ENCODE measurements at places on chromosomes 3 and 15.

GRCh38 chr3:161221806-161222600 is 892 bp downstream of the NMD3 start:
- no peak for DNase-seq

DNA sequence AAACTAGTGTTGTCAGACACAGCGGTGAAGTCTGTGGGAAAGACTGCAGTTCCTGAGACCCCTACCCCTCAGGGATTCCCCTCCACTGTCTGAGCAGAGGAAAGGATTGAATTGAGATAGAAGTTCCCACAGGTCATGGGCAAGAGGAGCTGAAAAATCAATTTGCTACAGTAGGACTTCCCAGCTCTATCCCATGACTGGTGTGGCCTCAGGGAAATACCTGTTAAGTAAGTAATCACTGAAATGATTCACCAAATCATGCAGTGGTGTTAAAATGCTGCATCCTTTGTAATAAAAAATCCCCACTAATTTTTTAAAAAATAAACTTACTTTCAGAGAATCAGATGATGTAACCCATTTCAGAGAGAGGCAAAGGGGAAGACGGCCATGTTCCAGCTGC is 45.0 kb upstream of the SPRED1 start:
- no peak for DNase-seq

DNA sequence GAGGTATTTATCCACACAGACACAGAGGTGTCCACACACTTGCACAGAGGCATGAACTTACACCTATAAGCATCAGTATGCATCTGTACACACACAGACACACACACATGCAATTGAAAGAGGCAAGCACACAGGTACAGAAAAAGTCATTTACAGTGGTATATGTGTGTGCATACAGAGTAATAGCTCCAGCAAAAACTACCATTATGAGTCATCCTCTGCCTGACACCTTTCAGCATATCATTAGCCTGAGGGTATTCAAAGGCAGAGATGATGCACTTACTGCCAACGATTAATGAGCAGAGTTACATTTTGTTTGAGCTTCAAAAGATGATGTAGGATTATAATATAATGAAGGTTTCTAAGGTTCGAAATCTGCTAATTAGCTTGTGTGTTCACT is 100.3 kb upstream of the TPRG1 start:
- no peak for DNase-seq

DNA sequence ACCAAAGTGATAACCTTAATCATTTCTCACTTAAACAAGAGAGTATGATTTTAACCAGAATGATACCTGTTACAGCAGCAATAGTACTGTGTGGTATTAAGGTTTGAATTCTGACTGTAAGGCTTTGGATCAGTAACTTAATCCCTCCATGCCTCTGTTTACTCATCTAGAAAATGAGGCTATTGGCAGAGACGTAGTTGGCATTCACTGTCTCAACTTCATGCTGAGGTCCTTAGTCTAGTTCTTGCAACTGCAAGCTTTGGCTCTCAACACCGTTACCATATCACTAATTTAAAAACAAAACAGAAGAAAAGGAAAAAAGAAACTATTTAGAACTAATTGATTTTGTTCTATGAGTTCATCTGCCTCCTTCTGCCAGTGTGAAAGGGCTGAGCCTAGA is 875.4 kb downstream of the MCTP2 start:
- no peak for DNase-seq

DNA sequence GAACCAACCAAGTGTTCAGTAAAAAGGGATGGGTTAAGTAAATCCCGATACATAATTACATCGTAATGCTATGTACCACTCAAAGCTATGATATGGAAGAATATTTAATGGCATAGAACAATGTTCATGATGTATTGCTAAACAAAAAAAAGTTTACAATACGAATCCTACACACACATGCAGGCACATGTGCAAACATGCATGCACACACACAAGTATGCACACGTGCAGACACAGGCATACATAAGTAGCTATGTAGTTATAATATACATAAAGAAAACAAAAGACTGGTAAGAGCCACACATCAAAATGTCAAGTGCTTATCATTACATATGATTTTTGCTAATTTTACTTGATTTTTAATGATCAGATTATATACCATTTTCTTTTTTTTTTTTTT is 74.2 kb downstream of the ARRDC4 start:
- no peak for DNase-seq

GRCh38 chr3:17111586-17111985 is 226.8 kb downstream of the PLCL2 start:
- DNase-seq = no peak

DNA sequence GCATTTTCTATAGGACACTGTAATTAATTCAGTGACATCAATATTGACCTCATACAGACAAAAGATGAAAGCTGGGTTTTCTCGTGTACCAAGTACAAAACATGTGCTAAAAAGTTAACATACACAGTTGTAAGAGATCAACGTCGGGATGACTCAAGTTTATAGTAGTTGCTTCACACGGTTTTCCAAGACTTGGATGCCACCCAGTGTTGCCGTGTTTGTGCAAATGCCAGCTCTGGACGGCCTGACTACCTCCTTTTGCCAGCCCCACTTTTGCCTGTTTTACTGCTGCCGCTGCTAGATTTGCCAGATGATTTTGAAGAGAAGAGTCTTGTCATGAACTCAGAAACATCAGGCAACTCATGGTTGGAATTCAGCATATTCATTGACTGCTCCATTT is 17.6 kb downstream of the EMC7 start:
- DNase-seq = no peak

GRCh38 chr3:38247366-38248035 is 18.1 kb upstream of the SLC22A13 start:
- DNase-seq = no peak

DNA sequence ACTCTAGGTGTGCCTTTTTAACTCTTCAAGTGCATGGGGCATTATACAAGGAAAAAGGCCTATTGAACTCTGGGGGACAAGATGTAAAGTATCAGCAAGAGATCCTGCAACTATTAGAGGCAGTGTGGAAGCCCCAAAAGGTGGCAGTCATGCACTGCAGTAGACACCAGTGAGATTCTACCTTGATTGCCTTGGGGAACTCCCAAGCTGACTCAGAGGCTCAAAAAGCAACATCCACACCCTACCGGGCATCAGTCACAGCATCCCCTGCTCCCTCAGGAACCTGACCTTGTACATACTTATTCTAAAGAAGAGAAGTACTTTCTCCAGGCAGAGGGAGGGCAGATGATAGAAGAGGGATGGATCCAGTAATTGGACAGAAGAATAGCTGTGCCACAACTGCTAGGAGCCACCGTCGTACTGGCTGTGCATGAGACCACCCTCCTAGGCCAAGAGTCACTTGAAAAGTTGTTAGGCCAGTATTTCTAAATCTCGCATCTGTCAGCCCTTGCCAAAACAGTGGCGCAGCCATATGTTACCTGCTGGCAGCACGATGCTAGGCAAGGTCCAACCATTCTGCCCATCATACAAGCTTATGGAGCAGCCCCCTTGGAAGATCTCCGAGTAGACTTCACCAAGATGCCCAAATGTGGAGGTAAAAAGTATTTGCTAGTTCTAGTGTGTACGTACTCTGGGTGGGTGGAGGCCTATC is 523.1 kb upstream of the FRG2C start:
- no peak for DNase-seq

GRCh38 chr15:77470235-77470634 is 49.5 kb downstream of the HMG20A start:
- no peak for DNase-seq

GRCh38 chr3:108376026-108376425 is 79.7 kb downstream of the HHLA2 start:
- DNase-seq = no peak

Data from CD4-positive, alpha-beta T cell treated with Interleukin-15 for 1 hour (primary cell).